ENCODE measurements at places on chromosomes 5 and 9.

DNA sequence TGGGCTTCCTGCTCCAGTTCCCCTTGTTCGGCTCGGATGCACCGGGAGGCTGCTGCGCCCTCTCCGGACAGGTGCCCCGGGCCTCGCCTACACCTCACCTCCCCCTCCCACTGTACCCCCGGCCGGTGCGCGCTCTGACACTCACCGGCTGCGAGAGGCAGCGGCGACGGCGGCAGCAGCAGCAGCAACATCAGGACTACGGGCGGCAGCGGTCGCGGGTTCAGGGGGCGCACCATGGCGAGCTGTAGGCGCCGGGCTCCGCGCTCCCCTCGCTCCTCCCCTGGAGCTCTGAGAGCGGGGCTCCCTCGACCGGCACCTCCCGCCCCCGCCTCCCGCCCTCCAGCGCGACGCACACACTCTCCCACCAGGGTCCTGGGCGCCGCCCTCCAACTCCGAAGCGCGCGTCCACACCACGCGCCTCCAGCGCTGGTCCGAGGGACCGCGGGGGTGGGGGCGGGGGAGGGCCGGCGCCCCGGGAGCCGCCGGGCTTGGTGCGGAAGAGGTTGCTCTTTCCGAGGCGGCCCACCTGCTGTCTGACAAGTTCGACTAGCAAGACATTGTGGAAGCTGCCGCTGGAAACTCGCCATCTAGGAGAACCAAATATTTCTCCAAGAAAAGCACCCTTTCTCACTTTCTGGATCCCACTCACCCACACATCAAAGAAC is at the start of gene GFRA3:
TSS of gene GFRA3 (minus strand) at position 433 of the 665 bp plus-strand sequence. CDS start at position 236, 197 bp downstream.
- DNase-seq = no peak

DNA sequence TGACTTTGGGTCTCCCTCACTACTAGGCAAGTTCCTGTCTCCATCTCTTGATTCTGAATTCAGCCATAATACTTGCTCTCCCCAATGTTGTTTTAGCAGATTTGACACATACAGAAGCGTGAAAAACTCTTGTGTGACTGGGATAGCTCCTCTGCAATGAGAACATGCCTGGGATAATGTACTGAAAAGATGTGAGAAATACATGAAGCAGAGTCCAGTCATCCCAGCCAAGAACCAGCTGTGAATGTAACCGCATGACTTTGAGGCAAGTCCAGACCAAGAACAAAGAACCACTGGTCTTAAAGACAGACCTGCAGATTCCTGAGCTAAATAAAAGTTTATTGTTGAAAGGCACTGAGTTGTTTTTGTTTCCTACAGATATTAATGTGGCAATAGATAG is 135.0 kb downstream of the NMUR2 start:
- DNase-seq = no peak

DNA sequence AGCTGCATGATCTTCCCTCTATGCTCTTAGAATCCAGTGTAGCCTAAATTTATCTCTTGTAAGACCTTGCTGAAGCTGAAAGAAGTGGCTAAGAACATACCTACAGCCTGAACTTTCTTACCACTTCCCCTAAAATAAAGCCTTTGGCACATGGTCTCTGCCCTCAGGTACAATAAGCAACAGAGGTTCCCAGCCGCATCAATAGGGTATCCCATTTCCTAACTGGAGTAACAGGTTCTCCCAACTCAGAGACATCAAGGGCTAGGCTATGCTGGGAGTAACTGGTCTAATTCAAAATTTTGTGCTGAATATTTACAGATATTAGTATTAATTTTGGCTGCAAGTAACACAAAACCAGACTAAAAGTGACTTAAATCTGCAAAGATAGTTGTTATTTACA is 335.8 kb upstream of the TRPC7 start:
- DNase-seq = no peak

DNA sequence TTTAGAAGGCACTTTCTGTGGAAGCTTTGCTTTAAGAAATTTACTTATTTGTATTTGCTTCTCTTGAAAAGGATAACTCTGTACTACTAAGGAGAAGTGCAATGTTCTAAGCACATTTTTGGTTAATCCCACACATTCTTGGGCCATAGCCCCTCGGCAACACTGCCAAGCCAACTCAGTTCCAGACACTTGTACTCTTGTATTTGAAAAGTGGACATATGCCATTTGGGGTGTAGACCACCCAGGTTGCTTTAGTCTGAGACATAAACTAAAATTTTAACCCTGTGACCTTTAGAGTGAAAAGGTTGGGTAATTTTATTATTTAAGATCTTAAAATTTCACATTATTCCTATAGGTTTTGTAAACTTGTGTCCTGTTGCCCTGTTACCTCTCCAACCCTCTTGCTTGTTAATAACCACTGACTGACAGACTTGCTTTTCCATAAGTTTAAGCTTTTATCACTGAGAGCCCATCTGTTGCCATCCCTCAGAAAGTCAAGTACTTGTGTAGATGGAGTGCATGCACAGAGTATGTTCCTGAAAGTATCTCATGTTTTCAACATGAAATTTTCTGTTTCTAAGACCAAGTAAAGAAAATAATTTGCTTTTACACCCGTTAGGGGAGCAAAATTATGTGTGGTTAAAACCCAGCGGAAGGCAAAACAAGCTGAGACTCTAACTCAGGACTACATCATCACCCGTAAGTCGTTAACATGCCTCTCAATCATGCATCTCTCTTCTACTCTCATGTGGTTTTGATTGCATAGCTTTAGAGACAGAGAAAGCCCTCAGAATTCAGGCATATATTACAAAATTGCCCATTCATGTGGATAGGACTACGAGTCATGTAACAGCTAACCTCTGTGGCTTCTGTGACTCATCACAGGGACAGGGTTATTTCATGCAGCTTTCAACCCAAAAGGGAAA is 117.3 kb downstream of the GDNF start:
- no peak for DNase-seq

GRCh38 chr5:120532835-120533234 is 68.7 kb downstream of the PRR16 start:
- no peak for DNase-seq

DNA sequence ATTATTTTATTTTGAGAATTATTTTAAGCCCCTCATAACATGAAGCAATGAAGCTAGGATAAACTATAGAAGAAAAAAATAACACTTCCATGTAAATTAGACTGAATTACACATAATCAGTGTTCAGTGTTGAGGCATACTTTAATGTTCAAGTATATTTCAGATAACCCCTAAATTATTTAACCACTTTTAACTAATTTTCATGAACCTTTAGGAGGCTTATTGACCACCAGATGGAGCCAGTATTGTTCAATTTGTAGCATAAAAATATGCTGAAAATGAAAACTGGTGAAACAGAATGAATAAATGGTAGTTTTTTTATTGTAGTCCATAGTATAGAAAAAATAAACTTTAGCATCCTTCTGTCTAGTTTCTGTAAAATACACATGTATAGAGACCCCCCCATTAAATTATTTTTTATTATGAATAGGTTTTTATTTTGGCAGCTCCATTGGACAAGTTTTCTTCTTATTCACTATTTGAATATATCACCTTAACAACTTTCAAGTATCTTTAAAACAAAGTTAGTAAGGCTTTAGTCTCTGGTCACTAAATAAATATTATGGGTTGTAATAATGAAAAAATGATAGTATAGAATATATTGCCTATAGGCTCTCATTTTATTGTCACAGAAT is 190.1 kb downstream of the CWC27 start:
- DNase-seq = no peak

DNA sequence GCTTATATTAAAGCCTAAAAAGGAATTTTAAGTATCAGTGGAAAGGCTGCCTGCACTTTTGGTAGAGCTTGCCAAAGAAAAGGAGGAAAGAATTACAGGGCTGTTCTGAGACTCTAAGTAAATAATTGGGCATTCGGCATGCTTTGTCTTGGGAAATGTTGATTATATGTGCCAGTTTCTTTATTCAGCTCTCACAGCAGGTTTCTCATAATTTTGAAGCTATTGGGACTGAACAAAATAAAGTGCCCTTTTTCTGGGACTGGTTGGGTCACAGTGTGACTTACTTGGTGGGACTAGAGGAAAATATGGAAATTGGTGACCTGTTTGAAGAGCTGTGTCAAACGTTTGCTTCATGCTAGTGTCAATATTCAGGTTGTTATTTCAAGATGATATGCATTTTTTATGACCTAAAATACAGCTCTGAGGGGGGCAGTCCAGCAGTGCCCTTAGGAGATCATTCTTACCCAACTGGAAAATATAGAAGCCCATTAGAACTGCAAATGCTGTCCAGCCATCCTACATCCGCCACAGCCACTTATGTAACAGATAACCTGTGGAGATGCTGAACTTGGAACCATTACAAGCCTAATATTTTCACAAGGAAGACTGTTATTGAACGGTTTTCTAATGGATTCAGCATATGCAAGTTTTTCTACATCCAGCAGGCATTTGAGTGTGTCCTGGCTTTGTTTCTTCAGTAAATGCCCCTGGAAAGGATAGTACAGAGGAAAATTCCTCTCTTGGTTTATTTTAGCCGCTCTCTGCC is 122.4 kb downstream of the SNCAIP start:
- DNase-seq = no peak

- no peak for DNase-seq
Measured at GRCh38 chr5:172770374-172770674, 671 bp downstream of the DUSP1 start.

- no peak for DNase-seq
Measured at GRCh38 chr5:36655161-36655560, 48.8 kb downstream of the SLC1A3 start.

GRCh38 chr5:167796672-167797071 is 494.8 kb upstream of the WWC1 start:
- no peak for DNase-seq

DNA sequence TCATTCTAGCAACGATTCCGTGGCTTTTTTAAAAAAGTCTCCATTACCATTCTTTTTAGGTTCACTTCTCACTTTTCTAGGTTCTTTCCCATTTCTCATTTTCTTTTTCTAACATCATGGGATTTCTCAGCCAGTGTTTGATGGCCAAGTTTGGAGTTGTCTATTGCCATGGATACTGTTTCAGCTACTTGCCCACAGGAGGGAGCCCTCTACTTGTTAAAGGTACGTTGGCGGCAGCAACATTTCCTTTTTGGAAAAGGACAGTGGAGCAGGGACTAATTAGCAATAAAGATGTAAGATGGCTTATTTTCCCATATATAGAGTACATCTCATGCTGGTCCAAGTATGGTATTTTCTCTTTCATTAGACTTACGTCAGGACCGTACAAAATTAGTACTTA is 2257.5 kb upstream of the C9orf72 start:
- no peak for DNase-seq
